ENCODE measurements at places on chromosomes 3 and 15.
A peak's percentile ranks its signal among the peaks of the same experiment; 100 is the strongest.

- no peak for DNase-seq
These were observed 140.7 kb downstream of the FBLN2 start for GRCh38 chr3:13689373-13690260.

DNA sequence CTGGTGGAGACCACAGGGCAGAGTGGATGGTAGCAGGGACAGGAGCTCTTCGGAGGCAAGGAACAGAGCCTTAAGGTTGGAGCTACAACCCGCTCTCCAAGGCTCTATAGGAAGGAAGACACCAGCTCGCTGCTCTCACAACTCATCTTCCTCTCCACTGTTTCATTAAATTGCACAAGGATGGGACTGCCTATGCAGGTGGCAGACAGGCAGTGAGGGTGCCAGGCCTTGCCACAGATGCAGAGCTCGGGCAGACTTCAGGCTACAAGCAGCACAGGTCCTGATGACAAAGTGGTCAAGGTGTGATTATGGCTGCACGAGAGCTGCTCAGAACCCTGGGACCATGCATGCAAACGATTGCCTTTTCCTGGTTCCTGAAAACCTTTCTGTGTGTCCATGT lies 144.6 kb downstream of the FOXP1 start:
- no peak for DNase-seq

DNA sequence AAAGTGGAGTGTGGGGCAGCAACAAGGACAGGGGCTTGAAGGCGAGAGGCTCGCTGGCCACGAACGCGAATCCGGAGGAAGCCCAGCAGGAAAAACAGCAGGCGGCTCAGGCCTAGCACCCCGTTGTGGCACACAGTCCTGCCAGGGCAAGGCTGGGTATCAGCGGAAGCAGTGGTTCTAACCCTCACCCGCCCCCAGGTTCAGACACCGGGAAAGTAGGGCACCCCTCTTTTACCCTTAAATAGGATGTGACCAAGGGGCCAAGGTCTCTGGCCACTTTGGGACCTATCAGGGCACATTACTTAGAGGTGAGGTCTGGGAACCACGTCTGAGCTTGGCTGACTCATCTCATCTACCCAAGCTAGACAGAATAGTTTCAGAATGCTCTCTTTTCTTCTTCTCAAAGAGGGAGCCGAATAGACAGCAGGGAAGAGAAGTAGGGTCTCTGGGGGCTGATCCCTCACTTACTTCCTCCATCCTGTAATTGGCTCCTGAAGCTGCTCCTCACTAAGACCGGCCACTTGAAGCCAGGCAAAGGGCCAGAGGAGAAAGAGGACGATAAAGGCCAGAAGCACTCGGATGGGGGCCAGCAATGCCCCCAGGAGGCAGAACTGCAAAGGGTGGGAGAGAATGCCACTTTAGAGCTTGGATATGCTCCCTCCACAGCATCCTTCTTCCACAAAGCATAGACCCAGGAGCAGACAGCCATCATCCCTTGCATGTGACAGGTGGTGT lies 1.7 kb downstream of the LPCAT4 start:
- DNase-seq = peak; percentile 3

DNA sequence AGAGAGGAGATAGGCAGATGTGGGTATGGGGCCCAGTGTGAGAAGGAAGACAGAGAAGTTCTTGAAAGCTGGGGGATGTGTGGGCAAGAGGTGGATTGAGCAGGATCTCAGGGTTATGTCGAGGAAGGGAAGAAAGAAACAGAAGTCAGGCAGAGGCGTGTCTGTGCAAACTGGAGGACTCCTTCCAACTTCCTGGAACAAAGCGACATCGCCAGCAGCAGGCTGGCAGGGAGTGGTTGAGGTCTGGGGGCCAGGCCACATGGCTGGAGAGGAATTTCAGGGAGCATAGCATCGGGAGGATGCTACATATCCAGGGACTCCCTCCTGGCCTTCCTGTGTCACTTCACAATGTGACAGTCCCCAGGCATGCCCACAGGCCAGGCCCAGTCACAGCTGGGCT lies 42.9 kb upstream of the MYZAP start:
- DNase-seq = no peak

GRCh38 chr3:77436908-77437307 lies 397.0 kb downstream of the ROBO2 start:
- DNase-seq = no peak

- no peak for DNase-seq
These were observed 14.1 kb downstream of the CTSH start for GRCh38 chr15:78930577-78931388.

DNA sequence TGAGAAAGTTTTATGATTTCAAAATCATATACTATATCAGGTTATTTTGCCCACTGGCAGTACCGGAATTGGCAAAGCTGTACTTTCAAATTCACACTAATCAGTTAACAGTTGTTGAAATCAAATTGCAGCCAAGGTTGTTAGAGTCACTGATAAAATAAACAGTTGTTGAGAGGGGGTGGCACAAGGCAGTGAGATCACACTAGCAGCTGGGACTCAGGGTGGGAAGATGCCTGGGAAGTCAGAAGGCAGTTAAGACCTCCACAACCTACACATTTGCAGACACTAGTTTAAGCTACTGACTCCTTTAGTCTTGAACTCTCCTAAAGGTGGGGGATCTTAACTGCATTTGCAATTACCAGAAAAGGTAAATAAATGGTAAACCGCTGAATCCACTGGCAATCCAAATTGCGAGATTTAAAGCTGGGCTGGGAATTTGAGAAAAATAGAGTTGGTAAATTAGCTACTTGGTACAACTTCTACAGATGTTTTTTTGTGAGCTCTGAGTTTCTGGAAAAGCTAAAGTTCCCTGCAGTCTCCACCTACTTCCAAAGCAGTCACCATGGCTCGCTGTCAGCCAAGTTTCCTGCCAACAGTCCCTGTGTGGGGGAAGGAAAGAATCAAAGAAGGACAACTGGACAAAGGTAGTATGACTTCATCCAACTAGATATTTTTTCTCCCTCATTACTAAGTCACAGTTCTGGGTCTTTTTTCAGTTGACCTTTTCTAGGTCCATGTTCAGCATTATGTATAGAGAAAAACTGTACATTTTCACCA lies 105.7 kb downstream of the ZNF385D start:
- no peak for DNase-seq

GRCh38 chr15:58039079-58040035 lies 26.2 kb downstream of the ALDH1A2 start:
- DNase-seq = no peak

All from activated CD4-positive, alpha-beta T cell treated with anti-CD3 and anti-CD28 coated beads, Interleukin-2, amount 50 U/mL, for 1 hour (primary cell).